Stimulated activated CD8-positive, alpha-beta memory T cell treated with anti-CD3 and anti-CD28 coated beads, Interleukin-2, amount 100 ng/mL, for 1 hour (primary cell): ENCODE measurements at places on chromosomes 13 and 19.
A peak's percentile ranks its signal among the peaks of the same experiment; 100 is the strongest.

DNA sequence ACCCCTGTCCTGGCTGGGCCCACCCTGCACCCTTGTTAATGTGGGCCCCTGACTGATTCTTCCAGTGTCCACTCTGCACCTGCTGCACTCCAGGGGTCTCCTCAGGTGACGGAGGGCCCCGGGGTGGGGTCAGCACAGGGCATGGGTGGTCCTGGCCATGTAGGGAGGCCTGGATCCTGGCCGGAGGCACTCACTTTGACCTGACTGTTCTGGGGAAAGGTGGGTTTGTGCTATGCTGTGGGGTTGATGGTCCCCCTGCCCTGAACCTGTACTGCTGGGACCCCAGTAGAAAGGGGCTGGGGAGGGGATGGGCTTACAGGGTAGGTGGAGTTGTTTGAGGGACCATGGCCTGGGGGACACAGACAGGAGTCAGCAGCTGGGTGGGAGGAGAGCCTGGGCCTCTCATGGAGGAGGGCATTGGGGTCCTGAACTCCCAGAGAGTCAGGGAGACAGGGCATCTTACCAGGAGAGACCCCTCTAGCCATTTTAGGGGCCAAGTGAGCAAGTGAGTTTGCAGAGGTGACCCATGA, 25.8 kb upstream of the CEACAM1 start:
- DNase-seq = no peak

DNA sequence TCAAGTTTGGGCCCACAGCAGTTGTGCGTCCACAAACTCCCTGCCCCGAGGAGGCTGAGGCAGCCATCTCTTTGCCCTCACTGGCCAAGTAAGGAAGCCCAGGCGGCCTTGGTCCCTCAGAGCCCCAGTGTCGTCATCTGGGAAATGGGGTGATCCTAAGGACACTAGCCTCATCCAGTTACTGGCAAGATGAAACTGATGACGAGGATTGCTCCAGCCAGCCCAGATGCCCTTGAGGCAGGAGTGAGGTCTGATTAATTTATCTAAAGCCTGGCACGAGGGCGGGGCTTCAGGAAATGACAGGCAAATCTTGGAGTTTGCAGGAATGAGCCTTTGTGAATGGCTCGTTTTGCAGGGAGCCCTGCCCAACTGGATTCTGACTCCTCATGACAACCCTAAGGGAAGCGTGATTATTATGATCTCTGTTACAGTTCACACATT, 5.6 kb downstream of the LIPE start:
- DNase-seq = no peak

GRCh38 chr19:32862173-32862572, 7.4 kb downstream of the SLC7A9 start:
- no peak for DNase-seq

GRCh38 chr19:7869453-7869909, 4.7 kb downstream of the PRR36 start:
- peak; percentile 66 for DNase-seq

DNA sequence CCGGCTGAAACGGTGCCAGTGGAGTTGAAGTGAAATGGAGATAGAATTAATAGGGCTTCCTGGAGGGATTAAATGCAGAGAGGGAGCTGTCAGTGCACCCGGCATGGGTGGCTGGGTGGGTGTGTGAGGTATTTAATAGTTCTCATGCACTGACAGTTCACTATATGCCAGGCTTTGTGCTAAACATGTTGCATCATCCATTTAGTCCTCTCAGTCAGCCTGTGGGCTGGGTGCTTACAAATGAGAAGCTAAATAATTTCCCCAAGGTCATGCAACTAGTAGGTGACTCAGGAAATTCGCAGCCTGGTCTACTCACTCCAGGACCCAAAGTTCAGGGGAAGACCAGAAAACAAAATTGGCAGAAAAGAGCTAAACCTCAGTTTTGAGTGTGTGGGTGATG, 63.5 kb upstream of the SPATA13 start:
- DNase-seq = no peak

GRCh38 chr19:15112385-15112784, 5.2 kb downstream of the SYDE1 start:
- no peak for DNase-seq

DNA sequence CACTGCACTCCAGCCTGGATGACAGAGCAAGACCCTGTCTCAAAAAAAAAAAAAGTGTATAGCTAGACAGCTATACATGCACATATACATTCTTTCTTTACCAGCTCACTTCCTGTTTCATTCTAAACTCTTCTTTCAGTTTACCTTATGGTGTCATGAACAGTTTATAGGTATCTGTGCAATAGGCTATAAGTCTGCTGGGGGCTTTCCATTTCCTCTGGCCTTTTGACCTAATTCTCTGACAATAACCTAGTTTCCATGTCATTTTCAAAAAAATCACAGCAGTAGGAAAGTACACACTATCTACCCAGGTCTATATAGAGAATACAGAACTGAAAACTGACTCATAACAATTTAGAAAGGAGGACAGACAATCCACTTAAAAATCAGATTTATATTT, 24.4 kb upstream of the URAD start:
- no peak for DNase-seq

DNA sequence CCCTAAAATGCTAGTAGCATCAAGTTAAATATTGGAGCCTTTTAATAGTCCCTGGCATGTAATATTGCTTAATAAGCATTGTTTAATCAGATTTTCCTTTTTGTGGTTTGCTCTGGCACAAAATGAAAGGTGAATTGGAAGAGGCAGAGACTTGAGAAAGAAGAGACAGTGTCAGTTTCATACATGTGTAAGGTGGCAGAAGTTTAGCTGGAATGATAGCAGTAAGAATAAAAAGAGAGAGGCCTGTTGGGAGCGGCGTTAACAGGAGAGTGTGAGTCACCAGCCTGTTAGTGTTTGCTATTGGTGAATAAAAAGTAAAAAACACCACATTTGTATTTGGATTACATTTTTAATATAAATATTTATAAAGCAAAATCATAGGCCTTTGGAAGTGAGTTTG, 145.3 kb downstream of the PDS5B start:
- DNase-seq = no peak

DNA sequence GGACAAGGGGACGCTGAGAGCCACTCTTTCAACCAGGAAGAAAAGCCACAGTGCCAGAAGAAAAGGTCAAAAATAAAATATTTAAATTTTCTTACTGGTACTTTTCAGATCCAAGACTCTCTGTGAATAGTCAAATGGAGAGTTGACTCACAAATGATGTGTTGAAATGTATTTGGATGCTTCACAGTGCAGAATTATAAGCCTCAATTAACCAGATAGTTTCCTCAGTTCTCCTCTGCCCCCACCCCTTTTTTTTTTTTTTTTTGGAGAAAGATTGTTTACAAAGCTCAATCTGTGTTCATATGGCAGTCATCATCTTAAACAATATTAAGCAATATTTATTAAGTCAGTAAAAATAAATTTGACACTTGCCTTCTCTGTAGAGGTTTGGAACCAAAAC, 470.8 kb downstream of the FGF9 start:
- DNase-seq = no peak

- DNase-seq = no peak
Observed at GRCh38 chr19:14694641-14695266, 4.9 kb downstream of the ZNF333 start.

DNA sequence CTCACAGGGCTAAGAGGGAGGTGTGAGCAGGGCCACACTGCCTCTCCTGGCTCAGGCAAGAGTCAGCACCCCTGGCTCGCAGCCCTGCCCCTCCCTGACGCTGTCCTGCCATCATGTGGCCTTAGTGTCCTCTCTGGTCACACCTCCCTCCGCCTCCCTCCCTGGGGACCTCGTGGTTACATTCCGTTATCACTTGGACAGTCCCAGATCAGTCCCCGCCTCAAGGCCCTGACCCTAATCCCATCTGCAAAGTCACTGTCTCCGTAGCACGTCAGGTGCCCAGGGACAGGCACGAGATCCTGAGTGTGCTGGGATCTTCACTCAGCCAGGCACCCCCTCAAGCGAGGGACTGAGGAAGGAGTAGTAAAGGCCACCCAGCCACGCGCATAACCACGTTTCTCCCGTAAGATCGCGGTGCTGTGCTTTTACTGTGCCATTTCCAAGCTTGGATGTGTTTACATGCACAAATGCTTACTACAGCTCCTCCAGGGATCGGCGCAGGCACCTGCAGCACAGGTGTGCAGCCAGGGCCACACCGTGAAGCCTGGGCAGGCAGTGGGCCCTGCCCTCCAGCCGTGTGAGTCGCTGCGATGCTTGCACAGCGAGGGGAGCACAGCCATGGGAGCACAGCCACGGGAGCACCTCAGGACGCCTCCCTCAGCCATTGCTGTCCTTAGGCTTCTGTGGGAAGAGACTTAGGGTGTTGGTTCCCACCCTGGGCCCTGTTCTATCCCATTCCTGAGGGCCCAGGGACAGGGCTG, 10.7 kb upstream of the TMEM255B start:
- DNase-seq = no peak

- DNase-seq = no peak
Observed at GRCh38 chr19:9995999-9996398, 14.3 kb downstream of the COL5A3 start.

DNA sequence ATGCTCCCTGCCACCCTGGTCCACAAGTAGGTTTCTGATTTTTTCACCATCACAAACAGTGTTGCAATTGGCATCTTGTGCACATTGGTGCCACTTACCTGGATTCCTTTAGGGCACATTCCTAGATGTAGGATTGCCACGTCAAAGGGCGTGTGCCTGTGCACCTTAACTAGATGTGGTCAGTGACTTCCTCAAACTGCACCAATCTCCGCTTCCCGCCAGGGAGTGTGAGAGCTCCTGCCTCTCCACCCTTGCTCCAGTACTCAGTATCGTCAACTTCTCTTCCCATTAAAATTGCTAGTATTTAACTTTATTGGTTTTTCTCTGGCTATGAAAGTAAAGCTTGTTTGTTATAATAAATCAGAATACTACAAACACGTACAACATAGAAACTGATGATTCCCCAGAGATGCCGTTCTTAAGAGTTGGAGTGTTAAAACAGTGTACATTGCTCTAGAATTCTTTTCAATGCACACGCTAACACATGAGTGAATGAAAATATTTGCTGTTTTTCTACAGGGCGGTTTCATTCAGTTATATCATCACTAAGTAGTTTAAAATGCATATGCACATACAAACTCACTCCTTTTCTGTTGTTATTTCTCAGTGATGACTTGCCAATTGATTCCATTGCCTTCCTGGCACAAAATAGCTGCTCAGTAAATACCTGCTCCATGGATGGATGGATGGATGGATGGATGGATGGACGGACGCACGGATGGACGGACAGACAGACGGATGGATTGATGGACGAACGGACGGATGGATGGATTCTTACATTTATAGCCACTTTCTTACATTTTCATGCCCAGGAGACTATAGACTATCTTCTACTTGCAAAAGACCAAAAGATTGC, 23.4 kb downstream of the CCNE1 start:
- no peak for DNase-seq

- DNase-seq = no peak
Observed at GRCh38 chr13:66922444-66922843, 307.7 kb downstream of the PCDH9 start.

DNA sequence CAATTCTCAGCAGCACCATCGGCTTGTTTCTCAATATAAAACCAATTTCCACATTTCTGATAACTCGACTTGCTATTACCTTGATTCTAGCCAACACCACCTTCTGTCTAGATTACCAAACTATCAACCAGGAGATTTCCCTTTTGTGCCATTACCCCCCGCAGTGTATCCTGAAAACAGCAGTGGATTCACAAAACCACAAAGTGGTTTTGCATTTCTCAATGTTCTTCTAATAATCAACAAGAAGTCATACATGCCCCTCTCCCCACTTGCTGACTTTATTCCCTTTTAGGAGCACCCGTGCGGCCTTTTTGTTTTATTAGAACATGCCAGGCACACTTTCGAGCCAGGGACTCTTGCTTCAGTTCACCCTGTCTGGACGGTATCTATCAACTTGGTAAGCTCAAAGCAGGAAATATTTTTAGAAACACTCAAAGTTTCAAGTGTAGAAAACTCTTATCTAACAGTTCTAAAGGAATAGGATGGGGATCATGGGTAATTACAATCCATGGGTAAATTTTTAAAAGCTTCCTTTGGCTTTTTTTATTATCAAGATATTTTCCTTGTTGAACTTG, 967.4 kb downstream of the EFNB2 start:
- DNase-seq = no peak

- DNase-seq = no peak
Observed at GRCh38 chr19:5339198-5339949, 1.2 kb downstream of the PTPRS start.

DNA sequence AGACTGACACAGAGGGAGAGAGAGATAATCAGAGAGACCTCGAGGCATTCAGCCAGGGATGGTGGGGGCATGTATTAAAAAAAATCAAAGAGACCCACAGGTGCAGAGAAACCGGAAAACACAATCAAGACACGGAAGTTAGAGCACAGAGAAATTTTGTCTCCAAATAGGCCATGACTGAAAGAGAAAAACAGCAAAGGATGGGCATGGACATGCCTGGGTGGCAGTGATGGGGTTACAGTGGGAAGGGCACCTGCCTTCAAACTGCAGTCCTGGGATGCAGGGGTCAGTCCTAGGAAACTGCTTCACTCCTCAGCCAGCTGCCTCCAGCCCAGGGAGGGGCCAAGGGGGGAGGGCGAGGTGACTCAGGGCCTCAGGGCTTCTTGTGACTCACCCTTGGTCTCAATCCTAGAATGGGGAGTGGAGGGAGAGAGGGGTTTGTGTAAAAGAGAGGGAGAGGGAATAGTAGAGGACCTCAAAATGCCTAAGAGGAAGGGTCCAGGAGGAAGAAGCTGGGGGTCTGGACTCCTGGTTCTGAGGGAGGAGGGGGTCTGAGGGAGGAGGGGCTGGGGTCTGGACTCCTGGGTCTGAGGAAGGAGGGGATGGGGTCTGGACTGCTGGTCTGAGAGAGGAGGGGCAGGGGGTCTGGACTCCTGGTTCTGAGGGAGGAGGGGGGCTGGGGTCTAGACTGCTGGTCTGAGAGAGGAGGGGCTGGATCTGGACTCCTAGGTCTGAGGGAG, 3.6 kb upstream of the KCNN4 start:
- DNase-seq = no peak

- DNase-seq = no peak
Observed at GRCh38 chr19:43353606-43354304, at the start of gene CD177. TSS of gene CD177 (plus strand) at chr19:43353686. CDS start at chr19:43353715, 29 bp downstream.

DNA sequence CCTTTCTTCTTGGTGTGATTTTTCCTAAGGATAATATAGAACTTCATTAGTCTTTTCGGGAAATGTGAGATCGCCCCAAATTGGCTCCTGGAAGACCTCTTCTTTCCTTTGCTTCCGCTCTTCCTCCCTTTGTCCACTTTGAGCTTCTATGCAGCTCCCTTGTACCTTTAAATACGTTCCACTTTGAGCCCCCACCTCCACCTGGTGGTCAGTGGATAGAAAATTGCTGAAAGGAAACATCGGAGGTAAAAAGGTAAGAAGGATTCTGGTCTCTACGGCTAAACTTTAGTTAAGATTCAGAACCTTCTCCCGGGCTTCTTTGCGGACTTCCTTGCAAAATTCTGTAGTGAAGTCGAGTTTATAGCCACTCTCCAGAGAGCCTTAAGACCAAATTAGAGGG, 55.0 kb upstream of the TM9SF2 start:
- DNase-seq = no peak
